Aorta (tissue), 5 donors: ENCODE measurements at places on chromosomes 3 and 15.

GRCh38 chr15:67613708-67614107 is 71.2 kb downstream of the MAP2K5 start:
- DNase-seq, result no peak
- H3K36me3 ChIP-seq, result no peaks in the 10 kb centered on the region
- no peak overlapping the region for H3K4me3 ChIP-seq
- no peaks in the 10 kb centered on the region for H3K4me1 ChIP-seq
- no peaks in the 10 kb centered on the region for H3K27me3 ChIP-seq

DNA sequence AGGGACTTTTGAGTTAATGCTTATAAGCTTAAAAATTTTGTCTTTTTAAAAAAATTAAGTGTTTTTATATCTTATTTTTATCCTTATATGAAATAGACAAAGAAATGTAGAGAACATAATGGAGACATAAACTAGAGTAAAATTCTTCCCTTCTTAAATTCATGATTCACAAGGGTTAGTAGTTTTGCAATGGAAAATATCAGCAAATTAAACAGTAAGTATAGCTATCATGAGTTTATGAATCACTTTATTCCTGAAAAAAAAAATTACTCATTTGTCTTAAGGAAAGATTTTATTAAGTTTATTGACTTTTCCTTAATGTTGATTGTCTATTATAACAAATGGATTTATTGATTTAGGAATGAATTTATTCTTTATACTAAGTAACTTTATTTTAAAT is 4.3 kb downstream of the ATP6V1A start:
- H3K4me3 ChIP-seq, result no peak overlapping the region
- DNase-seq, result no peak
- H3K27ac ChIP-seq, result no peak overlapping the region
- H3K27me3 ChIP-seq, result no peaks in the 10 kb centered on the region

DNA sequence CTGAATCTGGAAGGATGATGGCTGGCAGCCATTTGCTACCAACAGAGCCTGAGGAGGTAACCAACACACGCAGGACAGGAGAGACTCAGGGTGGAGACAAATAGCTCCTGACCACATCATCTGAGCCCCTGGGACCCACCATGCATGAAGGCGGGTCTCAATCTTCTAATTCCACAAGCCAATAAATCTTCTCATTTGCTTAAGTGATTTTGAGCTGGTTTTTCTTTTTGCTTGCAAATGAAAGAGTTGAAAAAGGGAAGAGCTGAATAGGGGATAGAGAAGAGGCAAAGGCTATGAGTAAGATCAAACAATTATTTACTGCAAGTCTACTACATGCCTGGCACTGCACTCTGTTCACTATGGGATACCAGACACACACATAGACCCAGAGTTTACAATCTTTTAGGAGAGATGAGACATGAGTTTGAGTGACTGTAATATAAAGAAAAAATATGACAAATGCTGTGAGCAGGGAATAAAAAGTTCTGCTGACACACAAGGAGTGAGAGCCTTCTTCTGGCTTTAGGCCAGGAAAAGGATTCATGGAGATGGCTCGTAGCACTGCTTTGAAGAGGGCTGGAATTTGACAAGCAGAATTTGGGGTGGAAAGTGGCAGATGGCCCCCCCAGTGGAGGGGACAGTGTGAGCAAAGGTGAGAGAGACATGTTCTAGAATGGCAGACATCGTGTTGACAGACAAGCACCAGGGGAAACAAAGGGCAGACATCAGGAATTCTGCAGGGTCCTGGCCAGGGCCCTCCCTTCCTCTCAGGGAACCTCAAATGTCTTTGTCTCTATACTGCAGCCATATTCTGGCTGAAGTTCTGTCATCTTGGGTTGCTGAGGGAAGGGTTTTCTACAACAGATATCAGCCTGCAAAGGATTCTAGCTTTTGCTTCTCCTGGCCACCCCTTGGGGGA is 69.8 kb upstream of the WNT5A start:
- DNase-seq, result no peak
- no peaks in the 10 kb centered on the region for H3K27me3 ChIP-seq
- no peak overlapping the region for H3K27ac ChIP-seq
- no peaks in the 10 kb centered on the region for H3K4me1 ChIP-seq
- no peaks in the 10 kb centered on the region for H3K36me3 ChIP-seq

DNA sequence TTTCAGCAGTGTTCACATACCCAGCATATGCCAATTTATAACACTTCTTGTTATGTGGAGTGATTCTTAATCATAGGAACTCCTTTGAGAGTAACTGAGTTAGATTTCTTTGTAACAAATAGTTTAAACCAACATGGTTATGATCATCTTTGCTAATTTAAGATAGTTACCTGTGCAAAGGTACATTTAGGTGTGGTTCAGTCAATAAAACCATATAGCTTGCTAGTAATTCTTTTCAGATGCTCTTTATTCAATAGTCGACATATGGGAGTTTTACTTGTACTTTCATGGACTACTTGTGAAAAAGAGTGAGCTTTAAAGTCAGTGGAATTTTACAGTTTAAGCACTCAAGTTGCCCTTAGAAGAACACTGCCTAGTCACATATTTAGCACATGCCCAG is 5.2 kb downstream of the DNAJC13 start:
- DNase-seq, result no peak
- H3K4me3 ChIP-seq, result no peak overlapping the region
- peaks cover 3% of the 10 kb centered on the region for H3K4me1 ChIP-seq
- H3K27ac ChIP-seq, result no peak overlapping the region

DNA sequence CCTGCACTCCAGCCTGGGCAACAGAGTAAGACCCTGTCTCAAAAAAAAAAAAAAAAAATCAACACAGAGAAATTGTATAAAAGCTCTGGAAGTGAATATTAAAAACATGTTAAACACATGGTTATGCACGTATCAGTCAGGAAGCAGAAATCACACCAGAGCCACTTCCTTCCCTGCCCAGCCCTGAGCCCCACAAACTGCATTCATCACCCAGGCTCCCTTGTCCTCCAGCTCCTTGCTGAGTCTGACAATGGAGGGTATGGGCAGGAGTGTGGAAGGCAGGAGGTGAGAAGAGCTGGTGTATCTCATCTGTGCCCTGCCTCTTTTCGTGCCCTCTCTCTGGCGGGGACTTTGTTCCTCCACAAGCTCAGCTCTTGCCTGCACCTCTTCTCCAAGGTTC is 12.1 kb upstream of the LOXL1 start:
- H3K27me3 ChIP-seq, result no peaks in the 10 kb centered on the region
- H3K4me3 ChIP-seq, result no peak overlapping the region
- H3K36me3 ChIP-seq, result peaks cover 4% of the 10 kb centered on the region
- no peaks in the 10 kb centered on the region for H3K4me1 ChIP-seq

- H3K4me3 ChIP-seq, result no peak overlapping the region
- H3K27ac ChIP-seq, result no peak overlapping the region
- H3K4me1 ChIP-seq, result peaks cover 5% of the 10 kb centered on the region
- no peaks in the 10 kb centered on the region for H3K36me3 ChIP-seq
Measured at GRCh38 chr3:171401432-171401831, 58.8 kb downstream of the TNIK start.

GRCh38 chr15:33047077-33047476 is 147.4 kb downstream of the FMN1 start:
- no peak overlapping the region for H3K4me3 ChIP-seq
- H3K36me3 ChIP-seq, result no peaks in the 10 kb centered on the region
- no peaks in the 10 kb centered on the region for H3K4me1 ChIP-seq
- no peaks in the 10 kb centered on the region for H3K27me3 ChIP-seq
- no peak for DNase-seq

GRCh38 chr3:27325419-27325818 is 43.8 kb downstream of the NEK10 start:
- no peak for DNase-seq
- H3K36me3 ChIP-seq, result no peaks in the 10 kb centered on the region
- H3K4me3 ChIP-seq, result no peak overlapping the region

DNA sequence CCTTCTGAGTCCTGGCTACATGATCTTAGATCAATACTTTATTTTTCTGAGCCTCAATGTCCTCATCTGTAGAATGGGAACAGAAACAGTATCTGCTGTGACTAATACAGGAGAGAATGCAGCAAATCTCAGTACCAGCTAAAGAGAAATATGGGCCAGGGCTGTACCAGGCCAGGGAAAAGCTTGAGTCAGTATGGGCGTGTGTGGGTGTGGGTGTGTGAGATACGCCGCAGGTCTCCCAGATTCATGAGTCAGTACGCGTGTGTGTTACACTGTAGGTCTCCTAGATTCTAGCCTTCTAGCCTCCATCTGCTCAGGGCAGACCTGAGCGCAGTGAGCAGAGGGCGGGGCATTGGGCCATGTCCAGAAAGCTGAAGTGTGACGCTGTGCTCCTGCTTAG is 15.2 kb downstream of the GNAI2 start:
- H3K27me3 ChIP-seq, result no peaks in the 10 kb centered on the region
- no peaks in the 10 kb centered on the region for H3K36me3 ChIP-seq
- H3K4me1 ChIP-seq, result no peaks in the 10 kb centered on the region
- H3K27ac ChIP-seq, result no peak overlapping the region

- no peak overlapping the region for H3K4me3 ChIP-seq
- no peaks in the 10 kb centered on the region for H3K36me3 ChIP-seq
- H3K4me1 ChIP-seq, result no peaks in the 10 kb centered on the region
- no peak overlapping the region for H3K27ac ChIP-seq
Measured at GRCh38 chr3:185760550-185760949, 64.3 kb downstream of the IGF2BP2 start.

DNA sequence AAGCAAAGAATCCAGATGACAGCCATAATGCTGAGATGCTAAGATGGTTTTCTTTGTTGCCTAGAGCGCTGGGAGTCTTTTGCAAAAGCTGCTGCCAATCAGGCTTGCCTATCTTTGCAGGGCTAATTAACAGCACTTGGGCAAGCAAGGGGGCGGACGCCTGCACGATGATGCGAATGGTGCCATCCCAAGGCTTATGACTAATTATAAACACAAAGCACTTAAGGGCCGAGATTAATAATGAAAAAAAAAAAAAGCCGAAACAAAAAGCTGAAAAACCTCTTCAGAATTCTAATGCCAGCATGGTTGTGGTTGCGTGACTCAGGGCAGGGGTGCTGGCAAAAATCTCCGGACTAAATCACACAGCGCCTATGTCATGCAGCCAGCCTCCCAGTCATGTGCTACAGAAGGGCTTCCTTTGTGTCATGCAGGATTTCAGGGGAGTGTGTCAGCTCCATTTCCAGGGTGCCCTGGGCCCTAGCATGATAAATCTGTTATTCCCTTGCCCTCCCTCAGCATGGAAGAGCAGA is 185.0 kb upstream of the ANKRD28 start:
- no peak overlapping the region for H3K27ac ChIP-seq
- no peak overlapping the region for H3K4me3 ChIP-seq
- peak; percentile 73 for DNase-seq
- no peaks in the 10 kb centered on the region for H3K36me3 ChIP-seq

GRCh38 chr3:134918441-134918840 is 123.4 kb downstream of the EPHB1 start:
- H3K27ac ChIP-seq, result no peak overlapping the region
- H3K4me1 ChIP-seq, result no peaks in the 10 kb centered on the region
- H3K36me3 ChIP-seq, result no peaks in the 10 kb centered on the region
- H3K4me3 ChIP-seq, result no peak overlapping the region
- DNase-seq, result no peak

DNA sequence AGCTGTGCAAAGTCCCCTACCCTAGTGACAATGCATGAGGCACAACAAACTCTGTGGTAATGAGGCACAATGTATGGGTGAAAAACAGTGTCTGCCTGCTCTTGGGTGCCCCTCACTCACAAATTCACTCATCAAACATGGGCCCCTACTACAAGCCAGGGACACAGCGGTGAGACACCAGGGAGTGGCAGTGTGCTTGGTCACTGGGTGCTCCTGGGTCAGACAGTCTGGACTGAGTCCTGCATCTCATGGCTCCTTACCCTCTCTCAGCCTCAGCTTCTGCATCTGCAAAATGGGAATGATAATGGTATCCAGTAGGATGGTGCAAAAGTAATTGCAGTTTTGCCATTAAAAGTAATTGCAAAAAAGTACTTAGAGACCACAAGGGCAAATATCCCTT is 184.7 kb downstream of the MEGF11 start:
- H3K4me1 ChIP-seq, result no peaks in the 10 kb centered on the region
- H3K27ac ChIP-seq, result no peak overlapping the region
- no peaks in the 10 kb centered on the region for H3K27me3 ChIP-seq
- no peaks in the 10 kb centered on the region for H3K36me3 ChIP-seq
